ENCODE measurements at places on chromosomes 5 and 9. TPM values are rescaled to one million over a fixed set of nuclear protein-coding genes. Genes with fewer than 3 reads are reported as not detected.

The PCDHGA9 gene
- not detected for total RNA-seq

The ZNF366 gene
- total RNA-seq = not detected

The IFNA7 gene
- not detected for total RNA-seq

The FRRS1L gene
- not detected for total RNA-seq

DNA sequence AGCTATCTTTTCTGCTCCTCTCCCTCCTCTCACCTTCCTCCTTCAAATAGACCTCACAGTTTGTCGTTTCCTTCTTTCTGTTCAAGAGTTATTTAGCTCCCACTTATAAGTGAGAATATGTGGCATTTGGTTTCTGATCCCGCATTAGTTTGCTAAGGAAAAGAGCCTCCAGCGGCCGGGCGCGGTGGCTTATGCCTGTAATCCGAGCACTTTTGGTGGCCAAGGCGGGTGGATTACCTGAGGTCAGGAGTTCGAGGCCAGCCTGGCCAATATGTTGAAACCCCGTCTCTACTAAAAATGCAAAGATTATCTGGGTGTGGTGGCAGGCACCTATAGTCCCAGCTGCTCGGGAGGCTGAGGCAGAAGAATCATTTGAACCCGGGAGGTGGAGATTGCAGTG, 2101.6 kb downstream of the MAT2B start:
- DNase-seq = no peak

DNA sequence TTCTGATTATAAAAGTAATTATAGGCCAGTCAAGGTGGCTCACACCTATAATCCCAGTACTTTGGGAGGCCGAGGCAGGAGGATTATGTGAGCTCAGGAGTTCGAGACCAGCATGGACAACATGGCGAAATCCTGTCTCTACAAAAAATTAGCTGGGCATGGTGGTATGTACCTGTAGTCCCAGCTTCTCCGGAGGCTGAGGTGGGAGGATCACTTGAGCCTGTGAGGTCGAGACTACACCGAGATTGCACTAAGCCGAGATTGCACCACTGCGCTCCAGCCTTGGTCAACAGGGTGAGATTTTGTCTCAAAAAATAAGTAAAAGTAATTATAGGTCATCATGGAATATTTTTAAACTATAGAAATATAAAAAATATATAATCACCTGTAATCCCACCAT, 18.1 kb downstream of the IRF1 start:
- DNase-seq = no peak

DNA sequence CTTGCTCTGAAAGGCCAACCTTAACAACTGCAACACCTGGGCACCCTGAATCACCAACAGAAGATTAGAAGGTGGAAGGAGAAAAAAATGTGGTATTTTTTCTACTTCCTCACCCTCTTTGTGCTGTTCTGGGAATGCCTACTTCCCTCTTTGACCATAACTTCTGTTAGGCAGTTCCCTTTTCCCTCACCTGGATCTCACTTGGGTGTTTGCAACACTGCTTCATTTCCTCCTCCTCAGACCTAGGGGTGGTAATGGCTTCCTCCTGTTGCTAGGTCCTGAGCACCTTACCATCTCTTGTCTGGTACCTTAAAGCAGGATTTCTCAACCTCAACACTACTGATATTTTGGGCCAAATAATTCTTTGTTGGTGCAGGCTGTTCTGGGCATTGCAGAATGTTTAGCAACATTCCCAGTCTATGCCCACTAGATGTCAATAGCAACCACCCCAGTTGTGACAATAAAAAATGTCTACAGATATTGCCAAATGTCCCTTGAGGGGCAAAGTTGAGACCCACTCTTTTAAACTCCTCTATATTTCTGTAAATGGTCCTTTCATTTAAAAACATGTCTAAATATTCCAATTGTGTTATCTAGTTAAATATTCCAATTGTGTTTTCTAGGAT, 300.0 kb upstream of the VLDLR start:
- no peak for DNase-seq

All from MG63 (cell line).